ENCODE measurements at places on chromosomes 2 and 18.

DNA sequence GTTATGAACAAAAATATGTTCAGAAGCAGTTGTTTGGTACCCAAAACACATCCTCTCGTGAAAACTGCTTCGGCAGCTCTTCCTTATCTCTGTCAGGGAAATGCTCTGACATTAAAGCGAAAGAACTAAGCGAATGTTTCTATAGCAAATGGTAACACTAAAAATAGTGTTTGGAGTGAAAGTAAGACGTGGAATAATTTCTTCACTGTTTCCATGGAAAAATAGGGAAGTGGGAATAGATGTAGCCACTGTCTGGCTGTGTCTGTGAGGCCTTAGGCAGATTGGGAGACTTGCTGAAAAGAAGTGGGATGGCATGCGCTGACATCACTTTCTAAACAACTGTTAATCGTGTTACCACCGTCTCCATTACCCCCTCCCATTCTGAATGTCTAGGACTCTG, 11.5 kb upstream of the CRACDL start:
- H3K4me1 ChIP-seq, result no peaks in the 10 kb centered on the region
- H3K36me3 ChIP-seq, result no peaks in the 10 kb centered on the region
- DNase-seq, result no peak
- no peak overlapping the region for H3K4me3 ChIP-seq
- H3K27ac ChIP-seq, result no peak overlapping the region

GRCh38 chr2:37506407-37507050, 162.1 kb downstream of the QPCT start:
- H3K4me3 ChIP-seq, result no peak overlapping the region
- H3K27ac ChIP-seq, result no peak overlapping the region
- no peaks in the 10 kb centered on the region for H3K36me3 ChIP-seq
- no peaks in the 10 kb centered on the region for H3K27me3 ChIP-seq
- no peaks in the 10 kb centered on the region for H3K4me1 ChIP-seq

DNA sequence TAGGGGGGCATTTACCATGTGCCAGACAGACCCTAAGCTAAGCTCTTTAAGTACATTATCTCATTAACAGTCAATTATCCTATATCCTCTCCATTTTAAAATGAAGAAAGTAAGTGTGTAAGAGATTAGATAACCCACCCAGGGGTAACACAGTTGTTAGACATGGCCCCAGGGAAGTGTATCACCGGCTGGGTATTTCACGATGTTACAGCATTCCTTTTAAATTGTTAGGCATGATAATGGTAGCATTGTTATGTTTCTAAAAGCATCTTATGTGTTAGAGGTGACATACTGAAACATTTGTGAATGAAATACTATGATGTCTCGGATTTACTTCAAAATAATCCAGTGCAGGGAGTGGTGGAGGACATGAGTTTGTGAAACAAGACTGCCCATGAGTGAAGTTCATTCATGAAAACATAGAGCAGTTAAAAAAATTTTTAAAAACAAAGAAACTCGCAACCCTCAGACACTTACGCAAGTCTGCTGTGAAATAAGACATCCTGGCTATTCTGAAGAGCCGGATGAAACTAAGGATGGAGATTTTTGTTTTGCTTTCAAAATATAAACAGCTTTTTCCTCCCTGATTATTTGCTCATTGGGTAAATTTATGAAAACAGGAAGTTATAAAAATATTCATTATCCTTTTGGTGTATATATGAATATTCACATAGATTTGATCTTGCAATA, 54.9 kb downstream of the IL1RL2 start:
- no peaks in the 10 kb centered on the region for H3K4me1 ChIP-seq
- no peaks in the 10 kb centered on the region for H3K27me3 ChIP-seq
- no peak overlapping the region for H3K27ac ChIP-seq
- H3K4me3 ChIP-seq, result no peak overlapping the region
- no peaks in the 10 kb centered on the region for H3K36me3 ChIP-seq

DNA sequence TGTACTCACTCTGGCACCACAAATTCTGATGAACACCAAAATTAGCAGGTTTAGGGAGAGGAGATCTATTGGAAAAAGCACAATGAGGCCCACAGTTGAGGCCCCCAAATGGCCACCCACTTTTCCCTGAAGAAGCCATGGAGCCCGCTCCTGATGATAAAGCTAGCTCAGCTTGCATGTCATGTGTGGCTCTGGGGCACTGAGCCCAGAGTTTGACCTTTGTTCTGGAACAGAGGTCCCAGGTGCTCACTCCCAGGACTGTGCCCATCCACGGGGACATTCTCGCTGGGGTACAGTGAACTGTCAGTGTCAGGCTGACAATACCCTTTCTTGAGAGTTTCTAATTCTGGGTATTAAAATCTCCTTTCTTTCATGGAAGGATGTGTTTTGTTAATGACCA, 36.2 kb downstream of the XDH start:
- H3K27me3 ChIP-seq, result no peaks in the 10 kb centered on the region
- H3K27ac ChIP-seq, result no peak overlapping the region
- H3K4me1 ChIP-seq, result no peaks in the 10 kb centered on the region
- no peak overlapping the region for H3K4me3 ChIP-seq
- no peaks in the 10 kb centered on the region for H3K36me3 ChIP-seq

DNA sequence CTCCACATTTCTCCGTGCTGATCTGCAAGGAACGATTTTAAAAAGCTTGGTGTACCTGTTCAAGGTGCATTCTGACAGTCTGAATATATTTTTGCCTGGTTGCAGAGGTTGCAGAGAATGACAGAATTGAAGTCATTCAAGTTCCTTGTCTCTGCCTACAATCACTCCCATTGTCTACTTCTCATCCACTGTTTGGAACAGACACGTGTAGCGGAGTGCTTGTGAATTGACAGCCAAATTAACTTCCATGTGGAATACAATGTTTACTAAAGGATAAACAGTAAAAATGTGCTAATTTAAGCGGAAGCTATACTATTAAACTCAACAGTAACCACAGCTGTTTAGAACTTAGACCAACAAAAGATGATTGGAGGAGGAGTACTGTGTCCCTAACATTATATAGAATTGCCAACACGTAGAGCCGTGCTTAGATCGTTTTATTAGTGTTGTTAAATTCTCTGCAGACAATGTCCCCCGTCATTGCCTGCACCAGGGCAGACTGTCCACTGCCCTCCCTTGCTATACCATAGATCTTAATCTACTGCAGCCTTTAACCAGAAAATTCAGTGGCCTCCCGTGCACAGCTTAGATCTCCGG, 87.3 kb upstream of the ZCCHC2 start:
- H3K4me1 ChIP-seq, result peaks cover 25% of the 10 kb centered on the region
- no peaks in the 10 kb centered on the region for H3K36me3 ChIP-seq
- no peak overlapping the region for H3K4me3 ChIP-seq
- no peaks in the 10 kb centered on the region for H3K27me3 ChIP-seq
- DNase-seq, result no peak

DNA sequence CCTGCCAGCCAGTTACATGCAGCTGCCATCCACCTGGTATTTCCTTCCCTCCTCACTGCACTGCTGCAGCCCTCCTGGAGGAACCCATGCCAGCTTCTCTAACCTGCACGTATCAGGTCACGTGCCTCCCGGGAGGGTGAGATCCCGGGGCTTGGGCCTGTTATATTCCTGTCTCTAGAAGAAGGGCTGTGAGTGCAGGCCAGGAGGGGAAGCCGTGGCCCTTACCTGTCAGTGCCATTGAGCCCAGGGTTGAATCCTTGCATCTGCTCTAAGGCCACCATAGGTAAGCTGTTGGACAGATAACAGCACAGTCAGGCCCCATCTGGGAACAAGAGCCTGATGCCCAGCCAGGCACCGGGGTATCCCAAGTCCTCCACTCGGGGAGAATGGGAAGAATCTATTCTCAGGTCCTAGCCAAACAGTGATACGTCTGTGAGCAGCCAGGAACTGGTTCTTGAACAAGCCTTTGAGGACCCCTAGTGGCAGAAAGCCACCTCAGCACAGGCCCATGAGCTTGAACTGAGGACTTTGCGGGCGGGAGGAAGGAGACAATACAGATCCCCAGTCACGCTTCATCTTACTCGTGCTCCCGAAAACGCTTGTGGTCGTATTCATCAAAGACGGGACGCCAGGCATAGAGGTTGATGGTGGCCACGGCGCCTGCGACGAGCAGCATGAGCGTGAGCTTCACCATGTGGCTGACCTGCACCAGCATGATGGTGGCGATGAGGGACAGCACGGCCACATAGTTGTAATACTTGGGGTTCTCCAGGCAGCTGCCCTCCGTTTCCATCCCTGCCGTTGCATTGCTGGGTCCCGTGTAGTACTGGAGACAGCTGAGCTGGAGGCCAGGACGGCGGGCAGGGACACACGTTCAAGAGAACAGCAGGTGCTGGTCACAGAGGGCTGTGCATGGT, 34.4 kb downstream of the CENPO start:
- H3K36me3 ChIP-seq, result no peaks in the 10 kb centered on the region
- no peak overlapping the region for H3K27ac ChIP-seq
- no peak for DNase-seq
- H3K27me3 ChIP-seq, result no peaks in the 10 kb centered on the region

- no peaks in the 10 kb centered on the region for H3K27me3 ChIP-seq
- H3K36me3 ChIP-seq, result no peaks in the 10 kb centered on the region
- H3K27ac ChIP-seq, result no peak overlapping the region
- H3K4me3 ChIP-seq, result no peak overlapping the region
- no peaks in the 10 kb centered on the region for H3K4me1 ChIP-seq
Measured at GRCh38 chr18:56330366-56331110, 307.9 kb downstream of the TXNL1 start.

DNA sequence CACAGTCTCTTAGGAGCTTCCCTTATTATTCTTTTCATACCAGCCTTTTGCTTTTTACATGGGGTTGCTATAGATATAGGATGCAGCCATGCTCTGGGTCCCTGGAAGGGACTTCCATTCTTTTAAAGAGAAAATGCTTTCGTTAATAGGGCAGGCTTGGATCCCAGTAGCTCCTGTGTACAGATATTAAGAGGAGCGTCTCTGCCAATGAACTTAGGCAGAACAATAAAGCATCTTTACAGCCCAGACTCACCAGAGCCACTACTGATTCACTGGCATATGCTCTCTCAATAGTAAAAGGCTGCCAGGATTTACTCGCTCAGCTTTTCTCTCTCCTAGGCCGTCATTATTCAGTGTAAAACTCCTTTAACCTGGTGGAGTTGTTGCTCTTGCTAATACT, 1385.4 kb upstream of the PIK3C3 start:
- no peak overlapping the region for H3K4me3 ChIP-seq
- H3K27ac ChIP-seq, result no peak overlapping the region
- DNase-seq, result no peak
- no peaks in the 10 kb centered on the region for H3K36me3 ChIP-seq
- H3K27me3 ChIP-seq, result no peaks in the 10 kb centered on the region

Measured in vagina (tissue), 2 donors.